Sigmoid colon (tissue), 7 donors: ENCODE measurements at places on chromosomes 11 and 22.

- no peak for DNase-seq
Measured at GRCh38 chr11:100561323-100561722, 125.8 kb upstream of the ARHGAP42 start.

DNA sequence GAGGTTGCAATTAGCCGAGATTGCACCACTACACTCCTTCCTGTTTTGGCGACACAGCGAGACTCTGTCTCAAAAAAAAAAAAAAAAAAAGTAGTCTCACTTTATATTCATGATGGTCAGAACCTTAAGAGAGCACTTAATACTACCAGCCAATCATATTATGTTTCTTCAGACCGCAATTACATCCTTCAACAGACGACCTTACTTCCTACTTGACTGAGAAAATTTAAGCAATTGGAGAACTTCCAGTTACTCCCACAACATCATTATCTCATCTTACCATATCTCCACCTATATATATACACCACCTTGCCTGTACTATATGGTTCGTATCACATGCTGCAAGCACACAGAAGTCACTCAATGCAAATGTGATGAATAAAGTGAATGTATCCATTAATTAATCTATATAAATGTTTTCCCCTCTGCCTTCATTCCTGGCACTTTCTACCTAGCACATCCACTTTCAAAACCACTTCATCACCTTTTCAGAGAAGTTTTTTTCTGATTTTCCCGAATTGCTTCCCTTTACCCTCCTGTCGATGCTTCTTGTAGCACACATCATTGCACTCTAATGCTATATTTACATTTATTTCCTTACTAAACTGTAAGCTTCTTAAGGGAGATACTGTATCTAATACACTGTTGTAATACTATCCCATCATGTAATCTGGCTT lies 13.8 kb downstream of the ATP5MG start:
- DNase-seq, result no peak

DNA sequence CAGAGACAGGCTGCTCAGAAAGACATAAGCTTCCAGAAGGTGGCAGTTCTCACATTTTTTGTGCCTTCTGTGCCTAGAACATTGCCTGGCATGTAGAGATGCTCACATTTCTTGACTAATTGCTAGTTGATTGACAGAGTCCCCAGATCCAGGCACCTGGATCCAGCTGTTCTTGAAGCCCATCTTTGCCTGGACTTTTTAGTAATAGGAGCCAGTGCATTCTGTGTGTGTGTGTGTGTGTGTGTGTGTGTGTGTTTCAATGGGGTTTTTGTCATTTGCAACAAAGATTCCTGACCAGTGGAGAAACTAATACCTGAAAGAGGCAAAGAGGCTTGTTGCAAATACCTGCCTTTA lies 15.1 kb downstream of the MRGPRF start:
- peak; percentile 20 for DNase-seq

GRCh38 chr11:9039198-9039597 lies 35.4 kb upstream of the NRIP3 start:
- DNase-seq, result no peak

DNA sequence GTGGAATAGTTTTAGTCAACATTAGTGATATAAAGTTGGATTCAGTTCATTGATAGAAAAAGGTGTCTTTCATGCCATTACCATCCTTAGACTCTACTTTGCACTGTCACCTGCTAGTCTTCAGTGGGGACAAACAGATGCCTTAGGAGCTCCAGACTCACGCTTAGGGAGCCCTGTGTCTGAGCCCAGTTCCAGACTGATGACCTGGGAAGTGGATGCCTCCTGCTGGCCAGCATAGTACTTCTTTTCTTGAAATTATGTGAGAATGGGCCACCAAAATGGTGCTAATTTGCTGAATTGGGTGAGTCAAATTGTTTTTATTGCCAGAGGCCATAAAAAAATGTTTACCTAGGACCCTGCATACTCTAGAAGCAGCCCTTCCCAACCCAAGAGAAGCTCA lies 53.9 kb downstream of the NOX4 start:
- no peak for DNase-seq

- no peak for DNase-seq
Measured at GRCh38 chr11:737366-737765, 9.9 kb upstream of the TALDO1 start.

DNA sequence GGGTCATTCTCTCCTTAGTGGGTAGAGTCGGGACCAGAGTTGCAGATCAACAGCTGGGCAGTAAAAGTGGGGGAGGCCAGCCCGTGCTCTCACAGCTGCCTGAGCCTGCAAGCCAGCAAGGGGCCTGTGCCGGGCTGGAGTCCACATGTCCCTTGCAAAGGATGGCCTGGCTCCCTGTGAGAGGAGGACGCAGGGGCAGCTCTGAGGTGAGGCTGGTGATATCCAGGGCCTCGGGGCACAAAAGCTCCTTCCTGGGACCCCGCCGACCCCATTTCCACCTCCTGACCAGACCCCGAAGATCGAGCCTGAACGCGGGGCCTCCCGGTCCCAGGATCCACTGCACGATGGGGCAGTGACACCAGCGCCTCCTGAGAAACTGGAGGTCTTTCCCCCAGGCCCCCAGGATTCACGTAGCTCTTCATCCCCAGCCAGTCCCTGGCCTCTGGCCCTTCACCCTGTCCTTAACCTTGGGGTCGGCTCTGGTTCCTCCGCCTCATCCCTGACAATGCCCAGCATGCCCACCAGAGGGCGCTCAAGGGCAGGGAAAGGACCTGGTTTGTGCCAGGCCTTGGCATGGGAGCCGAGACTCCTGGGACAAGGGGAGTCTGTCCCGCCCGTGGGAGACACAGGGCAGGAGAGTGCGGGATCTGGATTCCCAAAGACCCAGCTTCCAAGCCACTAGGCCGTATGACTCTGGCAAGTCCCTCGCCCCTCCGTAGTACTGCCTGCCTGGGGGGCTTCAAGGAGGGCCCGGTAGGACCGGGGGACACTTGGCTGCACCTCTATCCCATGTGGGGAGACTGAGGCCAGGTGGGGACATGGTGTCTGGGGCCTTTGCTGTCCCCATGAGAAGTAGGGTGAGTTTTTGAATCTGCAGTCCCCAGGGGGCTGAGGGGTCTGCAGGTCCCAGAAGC lies 17.8 kb upstream of the WNT7B start:
- DNase-seq, result peak; percentile 91

DNA sequence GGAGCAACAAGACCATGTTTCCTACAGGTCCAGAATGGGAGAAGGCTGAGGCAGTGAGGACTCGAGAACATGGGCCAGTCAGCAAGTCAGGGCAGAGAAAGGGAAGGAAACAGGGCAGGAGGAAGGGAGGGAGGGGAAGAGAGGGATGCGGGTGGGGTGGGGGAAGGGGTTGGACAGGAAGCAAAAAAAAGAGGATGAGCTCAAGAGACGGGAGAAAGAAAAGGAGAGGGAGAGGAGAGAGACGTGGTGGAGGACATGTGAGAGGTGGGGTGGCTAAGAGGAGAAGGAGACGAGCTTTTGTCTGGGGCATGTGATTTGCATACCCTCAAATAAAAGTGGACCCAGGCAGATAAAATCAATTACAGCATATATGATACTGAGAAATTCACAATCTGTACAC lies 389.5 kb upstream of the B3GAT1 start:
- DNase-seq, result no peak

DNA sequence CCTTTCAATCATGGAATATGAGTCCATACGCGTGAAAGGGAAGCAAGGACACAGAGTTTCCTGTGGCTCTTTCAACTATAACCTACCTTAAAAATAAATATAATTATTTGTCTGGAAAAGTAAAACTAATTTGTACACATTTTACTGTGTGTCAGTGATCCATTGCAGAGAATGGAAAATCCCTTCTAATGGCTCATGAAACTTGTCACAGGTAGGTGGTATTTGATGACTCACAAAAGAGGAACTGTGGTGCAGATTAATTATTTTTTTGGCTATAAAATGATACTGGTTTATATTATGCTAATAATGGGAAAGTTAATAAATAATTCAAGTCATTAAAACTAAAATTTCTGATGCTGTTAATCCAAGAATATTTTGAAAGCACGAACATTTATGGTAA lies 792.2 kb downstream of the METTL15 start:
- no peak for DNase-seq

- no peak for DNase-seq
Measured at GRCh38 chr22:43155789-43156188, 4.4 kb downstream of the TSPO start.

DNA sequence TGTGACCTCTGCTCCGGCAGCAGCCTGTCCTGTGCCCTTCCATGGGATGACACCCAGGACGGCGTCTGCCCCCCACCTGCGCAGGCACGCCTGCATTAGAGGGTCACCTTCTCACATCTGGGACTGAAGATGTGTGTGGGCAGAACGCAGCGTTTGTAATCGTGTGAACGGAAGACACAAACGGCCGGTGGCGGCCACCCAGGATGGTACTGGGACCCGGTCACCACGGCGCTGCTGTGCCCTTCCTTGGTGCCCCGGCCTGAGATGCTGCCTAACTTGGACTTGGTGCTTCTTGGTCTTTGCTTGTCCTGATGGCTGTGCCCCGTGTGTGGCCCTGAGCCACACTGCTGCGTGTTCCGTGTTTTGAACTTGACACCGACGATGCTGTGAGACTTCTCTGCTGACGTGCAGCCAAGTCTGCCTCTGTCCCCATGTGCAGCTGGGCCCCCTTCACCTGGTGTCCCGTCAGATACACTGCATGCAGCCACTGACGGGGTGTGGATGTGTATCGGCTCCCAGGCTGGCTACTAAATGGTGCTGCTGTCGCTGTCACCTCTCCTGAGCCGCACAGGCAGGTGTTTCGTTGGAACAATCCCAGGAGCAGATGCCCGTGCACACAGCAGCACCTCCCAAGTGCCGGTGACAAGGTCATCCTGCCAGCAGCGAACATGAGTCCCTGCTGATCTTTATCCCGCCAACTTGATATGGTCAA lies 21.4 kb downstream of the YPEL1 start:
- DNase-seq, result no peak

DNA sequence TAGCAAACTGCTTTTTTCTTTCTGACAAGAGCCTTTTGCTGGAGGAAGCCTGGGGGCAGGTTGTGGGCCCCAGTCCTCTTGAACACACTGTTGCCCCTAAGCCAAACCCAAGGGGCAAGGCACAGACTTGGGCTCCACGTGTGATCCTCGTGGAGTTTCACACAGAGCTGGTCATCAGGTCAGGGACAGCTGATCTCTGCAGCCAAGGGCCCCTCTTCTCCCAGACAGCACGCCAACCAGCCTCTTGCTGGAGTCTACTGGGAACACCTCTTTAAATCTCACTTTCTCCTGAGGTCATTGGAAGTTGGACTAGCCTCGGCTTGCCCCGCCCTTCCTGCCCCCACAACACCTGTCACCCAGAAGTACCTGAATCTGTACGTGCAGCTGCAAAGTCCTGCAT lies 39.8 kb downstream of the C11orf58 start:
- no peak for DNase-seq

GRCh38 chr22:19984201-19984753 lies 32.3 kb downstream of the ARVCF start:
- peak; percentile 84 for DNase-seq

DNA sequence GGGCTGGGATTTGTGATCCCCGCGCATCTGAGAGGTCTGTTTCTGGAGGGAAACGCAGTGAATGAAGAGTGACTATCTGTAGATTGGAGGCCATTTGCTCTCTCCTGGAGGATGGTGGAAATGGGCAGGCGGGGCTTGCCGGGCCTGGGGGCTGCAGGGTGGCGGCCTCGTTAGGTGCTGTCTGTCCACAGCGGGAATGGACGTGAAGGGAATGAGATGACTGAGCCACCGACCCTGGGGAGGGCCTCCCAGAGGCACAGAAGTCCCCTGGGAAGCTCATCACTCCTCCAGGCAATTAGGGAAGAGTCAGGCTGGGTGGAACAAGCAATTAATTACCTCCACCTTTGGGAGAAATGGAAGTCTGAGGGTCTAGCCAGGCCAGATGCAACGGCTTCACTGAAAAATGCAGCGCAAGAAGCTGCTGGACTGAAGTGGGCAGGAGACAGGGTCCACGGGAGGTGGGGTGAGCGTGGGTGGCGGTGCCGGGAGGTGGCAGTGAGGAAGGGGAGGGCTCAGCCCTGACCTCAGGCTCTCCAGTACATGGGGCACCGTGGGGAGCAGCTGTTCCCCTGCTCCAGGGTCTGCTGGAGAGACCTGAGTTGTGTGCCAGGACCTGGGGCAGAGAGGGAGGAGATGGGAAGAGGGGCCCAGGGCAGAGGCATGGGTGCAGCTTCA lies 524.5 kb downstream of the BRD1 start:
- no peak for DNase-seq

DNA sequence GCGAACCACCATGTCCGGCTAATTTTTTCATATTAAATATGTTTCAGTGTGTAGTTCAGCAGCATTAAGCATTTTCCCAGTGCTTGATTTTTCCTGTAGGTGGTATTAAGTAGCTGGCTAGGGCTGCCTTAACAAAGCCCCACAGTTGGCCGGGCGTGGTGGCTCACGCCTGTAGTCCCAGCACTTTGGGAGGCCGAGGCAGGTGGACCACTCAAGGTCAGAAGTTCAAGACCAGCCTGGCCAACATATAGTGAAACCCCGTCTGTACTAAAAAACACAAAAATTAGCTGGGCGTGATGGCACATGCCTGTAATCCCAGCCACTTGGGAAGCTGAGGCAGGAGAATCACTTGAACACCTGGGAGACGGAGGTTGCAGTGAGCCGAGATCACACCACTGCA lies 33.5 kb upstream of the TOLLIP start:
- DNase-seq, result no peak

DNA sequence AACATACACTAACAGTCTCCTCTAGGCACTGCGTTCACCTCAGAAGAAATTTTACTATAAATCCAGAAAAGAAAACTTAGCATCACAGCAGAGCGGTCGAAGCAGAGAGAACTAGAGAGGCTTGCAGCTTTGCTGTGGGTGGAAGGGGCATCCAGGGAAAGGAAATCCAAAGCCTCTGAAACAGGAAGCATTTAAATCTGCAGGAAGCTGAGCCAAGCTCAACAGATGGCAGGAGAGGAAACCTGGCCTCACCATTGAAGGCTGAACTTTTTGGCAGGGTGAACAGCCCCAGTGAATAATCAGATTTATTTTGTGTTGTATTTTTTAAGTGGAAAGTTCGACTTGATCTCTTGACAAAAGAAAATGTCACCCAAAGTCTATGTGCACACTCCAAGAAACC lies 858.1 kb downstream of the OPCML start:
- no peak for DNase-seq

- no peak for DNase-seq
Measured at GRCh38 chr11:130157840-130158239, 1.7 kb upstream of the ST14 start.

DNA sequence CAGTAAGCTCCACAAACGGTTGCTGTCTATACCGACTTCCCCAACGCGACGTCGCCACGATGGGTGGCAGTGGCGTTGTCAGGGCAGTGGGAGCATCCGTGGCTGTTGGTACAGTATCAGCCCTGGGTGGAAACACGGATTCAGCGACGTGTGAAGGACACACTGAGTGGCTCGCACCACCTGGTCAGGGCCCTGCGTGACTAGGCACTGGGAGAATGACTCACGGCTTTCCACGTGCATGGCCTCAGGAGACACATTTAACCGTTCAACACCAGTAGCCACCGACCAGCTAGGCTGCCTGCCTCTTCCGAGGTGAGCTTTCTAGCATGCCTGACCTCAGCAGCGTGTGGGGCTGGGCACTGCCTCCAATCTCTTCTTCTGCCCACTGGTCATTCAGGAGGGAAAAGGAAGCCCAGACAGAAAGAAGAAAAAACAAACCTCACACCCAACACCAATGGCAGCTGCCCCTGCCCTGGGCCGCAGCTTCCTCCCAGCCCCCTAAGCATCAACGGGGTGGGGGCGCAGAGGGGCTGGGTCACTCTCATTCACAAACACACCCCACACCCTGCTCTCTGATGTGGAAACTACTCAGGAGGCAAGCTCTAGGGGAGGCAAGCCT lies 59.0 kb downstream of the MYH9 start:
- peak; percentile 94 for DNase-seq

- peak; percentile 65 for DNase-seq
Measured at GRCh38 chr22:35631597-35631996, 14.5 kb upstream of the MB start.
